ENCODE measurements at places on chromosomes 7 and 10.

DNA sequence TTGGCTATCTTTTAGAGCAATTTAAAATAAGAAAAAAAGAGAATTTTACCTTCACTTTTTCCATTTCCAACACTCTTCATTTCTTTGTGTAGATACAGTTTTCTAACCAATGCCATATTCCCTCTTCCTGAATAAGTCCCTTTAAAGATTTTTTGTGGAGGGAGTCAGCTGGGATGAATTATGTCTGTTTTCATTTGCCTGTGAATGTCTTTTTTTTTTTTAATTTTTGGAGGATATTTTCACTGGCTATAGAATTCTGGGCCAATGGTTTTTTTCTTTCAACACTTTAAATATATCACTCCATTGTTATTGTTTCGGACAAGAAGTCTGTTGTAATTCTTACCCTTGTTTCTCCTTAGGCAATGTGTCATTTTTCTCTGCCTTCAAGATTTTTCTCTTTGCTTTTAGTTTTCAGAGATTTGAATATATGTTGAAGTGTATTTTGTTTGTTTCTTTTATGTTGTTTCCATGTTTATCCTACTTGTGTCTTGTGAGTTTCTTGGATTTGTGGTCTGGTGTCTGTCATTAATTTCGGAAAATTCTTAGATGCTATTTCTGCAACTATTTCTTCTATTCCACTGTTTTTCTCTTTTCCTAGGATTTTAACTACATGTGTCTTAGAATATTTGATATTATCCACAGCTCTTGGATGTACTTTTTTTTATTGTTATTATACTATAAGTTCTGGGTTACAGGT lies 20.0 kb upstream of the CXCL12 start:
- DNase-seq, result no peak

GRCh38 chr7:131346885-131347592 lies 19.4 kb downstream of the MKLN1 start:
- peak; percentile 41 for DNase-seq

GRCh38 chr10:131142517-131143380 lies 168.8 kb downstream of the TCERG1L start:
- no peak for DNase-seq

- DNase-seq, result peak; percentile 22
Observed at GRCh38 chr10:45580371-45581215, 92.0 kb downstream of the ZFAND4 start.

DNA sequence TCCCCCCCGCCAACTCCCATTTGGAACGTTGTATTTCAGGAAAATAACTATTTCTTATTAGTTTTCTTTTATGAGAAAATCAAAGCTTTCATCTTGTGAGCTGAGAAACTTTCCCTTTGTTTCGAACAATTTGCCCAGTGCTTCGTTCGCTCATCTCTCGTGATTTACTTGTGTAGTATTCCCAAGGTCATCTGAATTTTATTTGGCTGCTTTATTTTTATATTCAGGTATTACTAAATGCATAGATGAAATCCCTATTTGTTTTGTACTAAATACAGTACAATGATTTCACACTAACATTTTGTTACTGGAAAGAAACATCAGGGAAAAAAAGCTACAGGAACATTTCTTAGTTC lies 12.0 kb upstream of the EBLN1 start:
- no peak for DNase-seq

GRCh38 chr7:95596198-95597063 lies at the start of gene PDK4:
Gene PDK4 (minus strand): TSS chr7:95596516. CDS start chr7:95596293, 223 bp downstream.
- peak; percentile 50 for DNase-seq

- no peak for DNase-seq
Observed at GRCh38 chr10:22854935-22855421, 72.9 kb upstream of the ARMC3 start.

GRCh38 chr10:76628801-76629200 lies 1008.8 kb downstream of the KCNMA1 start:
- no peak for DNase-seq

GRCh38 chr7:32273297-32273696 lies 203.1 kb upstream of the PDE1C start:
- DNase-seq, result no peak

DNA sequence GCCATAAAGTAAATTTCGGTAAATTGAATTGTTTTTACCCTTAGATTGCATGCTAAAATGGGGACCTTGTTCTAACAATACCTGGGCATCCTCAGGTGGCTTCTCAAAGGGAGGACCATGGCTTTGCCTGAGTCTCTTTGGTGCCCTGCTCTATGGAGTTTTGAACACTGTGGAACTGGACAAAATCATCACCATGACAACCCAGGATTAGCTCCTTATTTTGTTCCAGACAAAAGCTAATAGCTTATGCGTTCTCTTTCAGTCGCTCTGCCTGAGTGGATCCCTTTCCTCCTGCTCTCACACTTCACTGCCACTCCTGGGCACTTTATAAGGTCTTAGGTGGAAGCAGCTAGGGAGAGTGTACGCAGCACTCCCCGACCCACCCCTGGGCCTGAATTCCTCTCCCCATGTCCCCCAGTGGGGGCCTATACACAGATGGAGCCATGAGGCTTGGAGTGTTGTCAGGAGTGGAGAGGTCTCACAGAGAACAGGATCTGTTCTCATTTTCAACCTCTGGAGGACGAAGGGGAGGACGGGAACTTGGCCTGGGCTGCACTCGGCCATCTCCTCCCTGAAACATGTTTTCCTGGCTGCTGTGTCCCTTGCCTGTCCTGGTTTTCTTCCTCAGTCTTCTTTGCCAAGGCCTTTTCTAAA lies 19.0 kb downstream of the ADCYAP1R1 start:
- peak; percentile 41 for DNase-seq

DNA sequence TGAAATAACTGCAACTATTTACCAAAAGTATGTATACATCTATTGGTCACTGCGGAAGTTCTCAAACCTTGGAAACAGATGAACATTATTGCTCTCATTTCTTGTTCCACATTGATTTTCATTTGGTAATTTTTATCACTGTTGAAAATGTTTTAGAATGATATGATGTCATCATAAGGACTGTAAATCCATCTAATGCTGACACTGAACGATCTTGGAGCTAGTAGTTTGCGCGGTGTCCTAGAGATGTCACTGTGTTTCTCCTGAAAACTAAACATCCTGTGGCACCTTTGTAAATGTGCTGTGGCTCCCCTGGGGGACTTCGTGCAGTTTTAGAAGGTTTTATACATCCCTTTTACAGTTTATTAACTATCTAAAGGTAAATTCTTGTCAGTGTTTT lies 73.5 kb downstream of the DNAJB9 start:
- DNase-seq, result no peak

- DNase-seq, result no peak
Observed at GRCh38 chr10:114811862-114812261, 9.7 kb upstream of the FHIP2A start.

GRCh38 chr7:101134399-101134980 lies 7.6 kb downstream of the SERPINE1 start:
- no peak for DNase-seq

DNA sequence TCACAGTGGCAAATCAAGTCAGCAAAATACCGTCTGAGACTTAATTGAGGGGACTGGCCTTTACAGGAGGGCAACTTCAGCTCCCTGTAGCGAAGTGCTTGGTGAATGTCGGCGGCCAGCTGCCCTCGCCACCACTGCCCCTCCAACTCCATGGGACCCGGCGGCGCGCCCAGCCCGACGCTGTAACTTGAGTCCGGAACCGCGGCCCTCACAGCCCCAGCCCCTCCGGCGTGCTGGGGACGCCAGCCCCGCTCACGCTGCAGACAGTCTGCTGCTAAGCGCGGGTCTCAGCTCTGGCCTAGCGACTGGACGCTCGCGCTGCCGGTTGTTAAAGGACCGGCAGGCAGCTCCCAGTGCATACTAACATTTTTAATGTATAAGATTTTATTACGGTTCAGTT lies 113.4 kb upstream of the NUPR2 start:
- DNase-seq, result no peak
